NCI-H1092 treated with DMSO at 0.1 percent for 48 hours (cell line): ENCODE measurements at places on chromosomes 13 and 19.
A peak's percentile ranks its signal among the peaks of the same experiment; 100 is the strongest.

- DNase-seq = no peak
Observed at GRCh38 chr19:12117201-12117970, 22.8 kb downstream of the ZNF20 start.

- DNase-seq = no peak
Observed at GRCh38 chr13:41682001-41682400, 224.7 kb downstream of the RGCC start.

DNA sequence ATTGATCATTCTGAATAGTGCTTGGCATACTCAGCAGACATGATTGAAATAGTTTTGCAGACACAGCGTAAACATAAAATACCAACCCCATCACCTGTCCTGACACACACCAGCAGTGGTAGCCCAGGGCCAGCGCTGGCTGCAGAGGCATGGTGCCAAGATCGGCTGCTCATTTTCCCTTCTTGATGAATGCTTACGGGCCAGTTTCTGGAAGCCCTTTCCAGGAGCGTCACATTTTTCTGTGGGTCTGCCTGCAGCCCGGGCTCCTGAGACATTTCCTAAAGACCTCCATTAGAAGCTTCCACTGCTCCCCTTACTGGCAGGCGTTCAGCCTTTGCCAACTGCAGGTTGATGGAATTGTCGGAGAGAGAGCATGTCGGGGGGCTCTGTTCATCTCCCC is 48.6 kb downstream of the CHST8 start:
- no peak for DNase-seq

DNA sequence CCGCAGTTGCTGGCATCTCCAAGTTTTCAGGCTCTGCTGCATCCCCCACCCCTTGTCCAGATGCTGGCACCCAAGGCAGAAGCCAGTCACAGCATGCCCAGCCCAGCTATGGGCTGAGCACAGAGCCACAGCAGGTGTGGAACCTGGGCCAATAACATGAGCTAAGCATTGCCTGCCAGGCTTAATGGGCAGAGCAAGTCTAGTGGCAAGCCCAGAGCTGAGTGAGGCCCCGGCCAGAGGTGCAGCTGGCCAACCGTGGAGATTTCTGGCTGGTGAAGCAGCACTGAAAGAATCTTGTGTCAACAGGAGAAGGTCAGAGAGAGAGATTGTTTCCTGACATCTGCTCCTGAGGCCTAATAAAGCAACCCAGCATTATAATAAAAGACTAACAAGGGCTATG is 111.0 kb downstream of the B3GLCT start:
- DNase-seq = peak; percentile 55

DNA sequence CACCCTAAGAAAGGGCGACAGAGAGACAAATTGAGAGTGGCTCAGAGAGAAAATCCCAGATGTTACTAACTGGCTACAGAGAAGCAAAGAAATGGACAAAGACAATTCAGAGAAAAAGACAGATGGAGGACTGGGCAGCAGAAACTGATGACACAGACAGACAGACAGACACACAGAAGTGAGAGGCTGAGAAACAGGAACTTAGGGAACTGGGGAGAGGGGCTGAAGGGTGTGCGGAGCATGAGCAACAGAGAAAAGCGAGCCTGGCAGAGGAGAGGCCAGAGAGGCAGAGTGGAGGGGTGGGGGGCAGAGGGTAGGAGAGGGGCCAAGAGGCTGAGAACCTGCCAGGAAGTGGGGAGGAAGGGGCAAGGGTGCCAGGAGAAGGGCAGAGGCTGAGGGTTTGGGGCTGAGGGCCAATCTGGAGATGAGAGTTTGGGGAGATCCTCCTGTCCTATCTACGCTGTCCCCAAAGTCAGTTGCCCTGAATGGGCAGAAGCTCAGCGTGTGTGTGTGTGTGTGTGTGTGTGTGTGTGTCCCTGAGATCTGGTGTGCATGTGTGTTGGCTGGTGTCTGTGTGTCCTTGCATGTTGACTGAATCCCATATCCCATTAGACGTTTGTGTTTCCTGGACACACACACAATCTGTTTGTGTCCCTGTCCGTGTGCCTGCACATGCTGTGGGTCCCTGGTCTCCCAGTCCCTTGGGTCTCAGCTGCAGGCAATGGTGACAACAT is 5.6 kb upstream of the ERFL start:
- no peak for DNase-seq
